GM12878 (cell line): ENCODE measurements at places on chromosomes 2 and 18. TPM values are rescaled to one million over a fixed set of nuclear protein-coding genes. Genes with fewer than 3 reads are reported as not detected.

CXCR1 gene
- not detected in 2 replicates for total RNA-seq

FBLN7 gene
- 0.10 TPM in 1 of 2 replicates, not detected in the other for total RNA-seq

AMMECR1L gene
- 10.7 and 11.6 TPM in 2 replicates for total RNA-seq

UNC80 gene
- not detected in 2 replicates for total RNA-seq

SLC25A12 gene
- total RNA-seq: 28.1 and 31.0 TPM in 2 replicates
